Vein endothelial cell (primary cell): ENCODE measurements at places on chromosomes 3 and 15. TPM values are rescaled to one million over a fixed set of nuclear protein-coding genes. Genes with fewer than 3 reads are reported as not detected.

Gene CADPS
- total RNA-seq: not detected in 2 replicates

Gene PGBD4
- 1.2 and 1.3 TPM in 2 replicates for total RNA-seq

Gene CSTA
- total RNA-seq: not detected in 2 replicates

Gene CYP8B1
- total RNA-seq: not detected in 2 replicates

Gene IGSF10
- under 0.01 TPM in 1 of 2 replicates, not detected in the other for total RNA-seq
